ENCODE measurements at places on chromosomes 6 and 20. TPM values are rescaled to one million over a fixed set of nuclear protein-coding genes. Genes with fewer than 3 reads are reported as not detected.

- no peak overlapping the region for H3K4me3 ChIP-seq
- H3K36me3 ChIP-seq, result no peaks in the 10 kb centered on the region
- no peak for DNase-seq
- H3K4me1 ChIP-seq, result no peaks in the 10 kb centered on the region
Observed at GRCh38 chr6:96478695-96479094, 42.9 kb upstream of the UFL1 start.

The AGER gene
- total RNA-seq, result 6.4 TPM

DNA sequence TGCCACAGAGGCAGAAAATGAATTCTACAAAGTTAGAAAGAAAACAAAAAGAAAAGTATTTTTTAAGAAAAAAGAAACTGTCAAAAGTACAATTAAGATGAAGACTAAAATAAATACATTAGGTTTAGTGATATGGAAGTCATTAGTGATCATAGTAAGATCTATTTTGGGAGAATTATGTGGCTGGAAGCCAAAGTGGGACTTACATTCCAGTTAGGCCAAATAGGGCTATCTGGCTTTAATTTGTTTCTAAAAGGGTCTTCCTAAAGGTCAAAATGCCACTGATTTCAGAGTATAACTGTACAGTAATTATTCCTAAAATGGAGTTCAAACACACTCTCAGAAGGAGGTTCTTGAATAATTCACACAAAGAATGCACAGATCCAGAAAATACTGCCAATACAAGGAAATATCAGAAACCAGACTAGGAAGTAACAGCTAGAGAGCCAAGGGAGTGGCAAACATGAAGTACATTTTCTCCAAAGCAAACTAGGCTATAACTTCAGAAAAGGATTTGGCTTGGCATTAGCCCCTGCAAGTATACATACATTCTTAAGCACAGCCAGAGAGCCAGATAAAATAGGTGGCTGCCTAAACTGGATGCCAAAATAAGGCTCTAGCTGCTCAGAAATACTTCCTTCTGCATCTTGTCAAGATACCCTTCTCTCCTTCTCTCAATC is 45.3 kb downstream of the PDSS2 start:
- no peak overlapping the region for H3K4me3 ChIP-seq
- H3K36me3 ChIP-seq, result no peaks in the 10 kb centered on the region
- DNase-seq, result no peak
- H3K27me3 ChIP-seq, result no peaks in the 10 kb centered on the region
- no peak overlapping the region for H3K27ac ChIP-seq

DNA sequence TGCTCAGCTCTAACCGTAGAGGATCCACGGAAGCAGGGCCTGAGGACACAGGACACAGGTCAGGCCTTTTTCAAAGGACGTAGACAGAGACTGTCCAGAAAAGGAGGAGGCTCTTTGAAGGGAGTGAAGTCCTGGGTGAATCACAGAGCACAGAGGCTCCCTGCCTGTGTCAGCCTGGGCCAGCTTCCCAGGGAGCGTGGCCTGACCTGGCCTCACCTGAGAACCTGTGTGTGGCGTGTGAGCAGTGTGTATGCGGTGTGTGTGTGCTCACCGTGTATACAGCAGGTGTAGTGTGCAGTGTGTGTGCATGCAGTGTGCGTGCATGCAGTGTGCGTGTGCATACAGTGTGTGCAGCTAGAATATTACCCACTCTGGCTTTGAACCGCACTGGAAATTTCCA is 56.0 kb upstream of the FNDC1 start:
- no peaks in the 10 kb centered on the region for H3K36me3 ChIP-seq
- no peaks in the 10 kb centered on the region for H3K27me3 ChIP-seq
- no peak overlapping the region for H3K4me3 ChIP-seq
- no peak for DNase-seq
- H3K4me1 ChIP-seq, result no peaks in the 10 kb centered on the region

- no peak overlapping the region for H3K27ac ChIP-seq
- no peak for DNase-seq
- no peaks in the 10 kb centered on the region for H3K4me1 ChIP-seq
- no peak overlapping the region for H3K4me3 ChIP-seq
Observed at GRCh38 chr20:36179170-36179945, 24.8 kb downstream of the EPB41L1 start.

DNA sequence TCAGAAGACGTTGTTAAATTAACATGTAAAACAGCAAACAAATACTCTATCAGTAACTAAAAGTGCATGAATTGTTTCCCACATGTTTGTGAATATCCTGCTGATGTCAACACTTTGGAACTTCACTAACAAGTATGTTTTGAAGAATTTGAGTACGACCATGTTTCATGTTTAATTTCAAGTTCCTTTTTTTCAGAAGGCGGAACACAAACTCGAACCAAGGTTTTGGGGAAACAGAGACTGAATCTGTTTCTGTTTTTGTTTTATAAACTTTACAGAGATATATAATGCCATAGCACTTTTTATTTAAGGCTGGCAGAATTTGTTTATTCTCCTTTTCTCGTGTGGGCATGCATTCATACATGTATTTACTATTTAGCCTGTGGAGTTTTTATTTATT is 509.3 kb upstream of the CITED2 start:
- peaks cover 4% of the 10 kb centered on the region for H3K4me1 ChIP-seq
- no peaks in the 10 kb centered on the region for H3K27me3 ChIP-seq
- no peak for DNase-seq
- H3K36me3 ChIP-seq, result no peaks in the 10 kb centered on the region
- H3K27ac ChIP-seq, result no peak overlapping the region

The TBXT gene
- total RNA-seq, result not detected

DNA sequence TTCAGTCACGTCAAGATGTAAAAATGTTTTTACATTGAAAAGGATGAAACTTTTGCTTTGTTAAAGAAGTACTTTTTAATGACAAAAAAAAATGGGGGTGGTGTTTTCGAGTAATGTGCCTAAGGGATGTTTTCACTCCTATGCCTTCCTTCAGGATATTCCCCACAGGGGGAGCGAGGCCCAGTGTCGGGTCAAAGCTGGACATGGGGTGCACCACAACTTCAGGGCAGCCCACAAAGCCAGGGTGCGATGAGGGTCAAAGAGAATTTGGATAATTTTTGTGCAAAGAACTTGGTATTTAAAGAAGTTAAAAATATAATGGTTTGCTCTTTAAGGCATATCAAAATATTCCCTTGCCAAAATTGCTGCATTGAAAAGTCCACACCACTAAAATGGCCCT is 247.8 kb downstream of the KCNQ5 start:
- H3K36me3 ChIP-seq, result no peaks in the 10 kb centered on the region
- no peaks in the 10 kb centered on the region for H3K27me3 ChIP-seq
- no peak for DNase-seq
- no peak overlapping the region for H3K4me3 ChIP-seq
- H3K27ac ChIP-seq, result no peak overlapping the region

The TMEM14A gene
- 26.3 TPM for total RNA-seq

- no peaks in the 10 kb centered on the region for H3K36me3 ChIP-seq
- H3K27ac ChIP-seq, result no peak overlapping the region
- no peak overlapping the region for H3K4me3 ChIP-seq
- DNase-seq, result no peak
Observed at GRCh38 chr6:125637207-125637606, 112.2 kb upstream of the HEY2 start.

DNA sequence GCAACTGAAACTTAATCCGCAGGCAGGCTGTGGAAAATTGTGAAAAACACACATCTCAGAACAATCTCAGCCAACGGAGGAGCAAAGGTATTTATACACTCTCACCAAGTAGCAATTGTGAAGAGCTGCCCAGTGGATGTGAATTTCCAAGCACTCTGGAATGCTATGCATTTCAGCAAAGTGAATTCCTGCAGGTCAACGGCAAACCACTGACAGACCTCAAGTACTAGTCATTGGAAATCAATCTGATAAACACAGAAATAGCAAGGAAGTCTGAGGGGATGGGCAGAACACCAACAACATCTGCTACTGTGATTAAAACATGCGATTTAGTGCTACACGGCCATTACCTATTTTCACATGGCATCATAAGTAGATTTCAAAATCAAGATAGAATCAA is 429.1 kb downstream of the HTR1B start:
- DNase-seq, result no peak
- H3K36me3 ChIP-seq, result no peaks in the 10 kb centered on the region
- H3K4me3 ChIP-seq, result no peak overlapping the region
- H3K27me3 ChIP-seq, result no peaks in the 10 kb centered on the region
- peaks cover 4% of the 10 kb centered on the region for H3K4me1 ChIP-seq
- H3K27ac ChIP-seq, result no peak overlapping the region

The SLC16A10 gene
- 13.1 TPM for total RNA-seq

DNA sequence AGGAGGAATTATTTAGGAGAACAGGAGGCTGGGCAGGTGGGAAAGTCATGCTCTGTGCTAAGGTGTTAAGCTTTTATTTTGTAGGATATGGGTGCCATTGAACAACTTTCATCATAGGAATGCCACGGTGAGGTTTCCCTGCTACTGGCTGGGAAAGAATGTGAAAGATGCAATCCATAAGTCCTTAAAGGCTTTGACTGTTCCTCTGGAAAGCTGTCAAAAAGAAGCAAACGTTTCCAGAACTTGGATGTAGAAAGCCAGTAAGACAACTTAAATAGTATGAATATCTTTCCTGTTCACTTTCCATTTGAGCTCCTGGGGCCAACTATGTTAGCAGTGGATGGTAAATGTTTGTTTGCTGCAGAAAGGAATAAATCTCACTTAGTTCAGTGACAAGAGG is 574.4 kb downstream of the RNF144B start:
- H3K27me3 ChIP-seq, result no peaks in the 10 kb centered on the region
- H3K4me1 ChIP-seq, result no peaks in the 10 kb centered on the region
- no peak overlapping the region for H3K4me3 ChIP-seq
- H3K27ac ChIP-seq, result no peak overlapping the region
- H3K36me3 ChIP-seq, result no peaks in the 10 kb centered on the region

GRCh38 chr6:31558631-31559500 is 11.5 kb downstream of the NFKBIL1 start:
- no peak for DNase-seq
- H3K27ac ChIP-seq, result no peak overlapping the region
- no peaks in the 10 kb centered on the region for H3K36me3 ChIP-seq
- no peak overlapping the region for H3K4me3 ChIP-seq
- no peaks in the 10 kb centered on the region for H3K4me1 ChIP-seq

The SLC35D3 gene
- not detected for total RNA-seq
